Stimulated activated CD8-positive, alpha-beta memory T cell treated with anti-CD3 and anti-CD28 coated beads, Interleukin-7, amount 100 ng/mL, for 24 hours (primary cell): ENCODE measurements at places on chromosomes 3 and 15.

- DNase-seq = no peak
Observed at GRCh38 chr3:52146811-52147210, 7.4 kb downstream of the POC1A start.

DNA sequence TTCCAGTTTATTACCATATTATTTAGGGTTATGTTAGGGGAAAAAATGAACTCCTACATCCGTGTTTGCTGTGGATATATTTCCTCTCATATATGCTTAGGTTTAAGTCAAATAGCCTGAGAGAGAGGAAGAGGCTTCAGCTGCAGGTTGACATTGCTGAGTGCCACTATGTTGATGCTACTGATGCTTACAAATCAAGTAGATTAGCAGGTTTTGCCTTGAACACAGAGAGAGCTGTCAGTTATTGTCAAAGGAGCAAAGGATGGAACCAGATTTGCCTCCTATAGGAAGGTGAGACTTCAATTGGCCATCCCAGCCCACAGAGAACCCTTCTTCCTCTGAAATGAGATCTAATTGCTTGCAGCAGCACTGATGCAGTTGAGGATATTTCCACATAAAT lies 339.2 kb downstream of the CADM2 start:
- no peak for DNase-seq

GRCh38 chr3:152879130-152879789 lies 44.3 kb downstream of the P2RY1 start:
- no peak for DNase-seq

- no peak for DNase-seq
Observed at GRCh38 chr15:83310521-83311456, 26.3 kb upstream of the BNC1 start.

- no peak for DNase-seq
Observed at GRCh38 chr15:101059381-101060341, 140.5 kb downstream of the LRRK1 start.

- no peak for DNase-seq
Observed at GRCh38 chr15:40867199-40867598, 6.8 kb downstream of the RHOV start.

GRCh38 chr3:23994244-23994569 lies 49.1 kb downstream of the NR1D2 start:
- DNase-seq = no peak

GRCh38 chr15:55683376-55683775 lies 59.6 kb downstream of the PRTG start:
- no peak for DNase-seq

DNA sequence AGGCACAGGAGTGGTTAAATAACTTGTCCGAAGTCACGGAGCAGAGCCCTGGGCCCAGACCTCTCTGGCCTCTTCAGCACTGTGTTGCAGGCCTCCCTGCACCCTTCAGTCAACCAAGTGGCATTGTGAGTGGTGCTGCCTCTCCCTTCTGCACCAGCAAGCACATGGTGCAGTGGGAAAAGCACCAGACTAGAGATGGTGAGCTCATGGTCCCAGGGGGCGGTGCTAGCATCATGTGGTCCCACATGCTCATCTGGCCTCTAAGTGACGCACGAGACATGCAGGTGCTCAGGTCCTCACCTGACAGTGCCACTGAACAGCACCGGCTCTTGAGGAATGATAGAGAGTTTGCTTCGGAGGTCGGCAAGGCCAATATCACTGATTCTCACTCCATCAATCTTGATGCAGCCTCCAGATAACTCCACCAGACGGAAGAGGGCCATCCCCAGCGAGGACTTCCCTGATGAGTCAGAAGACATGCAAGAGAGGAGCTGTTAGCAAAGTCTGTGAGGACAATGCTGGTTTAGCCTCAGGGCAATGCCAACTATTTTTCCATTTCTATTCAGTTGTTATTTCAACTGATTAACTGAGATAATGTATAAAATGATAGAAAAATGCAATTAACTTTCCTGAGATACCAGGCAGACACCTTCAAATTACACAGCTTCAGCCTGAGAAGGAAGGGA lies 53.1 kb upstream of the PARL start:
- DNase-seq = no peak

- no peak for DNase-seq
Observed at GRCh38 chr15:70855764-70856163, 1.8 kb upstream of the LARP6 start.

GRCh38 chr3:72903004-72903403 lies 15.2 kb downstream of the GXYLT2 start:
- DNase-seq = no peak

- DNase-seq = no peak
Observed at GRCh38 chr15:32790352-32790999, 72.7 kb downstream of the GREM1 start.

DNA sequence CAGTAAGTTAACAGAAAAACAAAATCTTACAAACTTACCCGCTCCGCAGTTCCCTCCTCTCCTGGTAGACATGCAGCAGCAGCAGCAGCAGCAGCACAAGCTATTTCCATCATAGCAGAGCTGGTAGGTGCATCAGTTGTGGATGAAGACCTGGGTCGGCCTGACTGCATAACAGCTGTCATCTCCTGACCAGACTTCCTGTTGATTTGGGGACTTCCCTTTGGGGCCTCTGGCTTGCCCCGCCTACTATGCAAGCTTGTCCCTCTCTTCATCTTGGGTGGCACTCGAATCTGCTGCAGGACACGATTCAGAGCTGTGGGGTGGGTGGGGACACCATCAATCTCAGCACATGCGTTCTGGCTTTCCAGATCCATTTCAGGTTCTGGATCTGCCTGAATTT lies 65.7 kb downstream of the TMCC1 start:
- DNase-seq = no peak

- DNase-seq = no peak
Observed at GRCh38 chr15:70579766-70580165, 183.6 kb downstream of the UACA start.

- DNase-seq = no peak
Observed at GRCh38 chr15:67156426-67156825, 91.0 kb downstream of the SMAD3 start.

DNA sequence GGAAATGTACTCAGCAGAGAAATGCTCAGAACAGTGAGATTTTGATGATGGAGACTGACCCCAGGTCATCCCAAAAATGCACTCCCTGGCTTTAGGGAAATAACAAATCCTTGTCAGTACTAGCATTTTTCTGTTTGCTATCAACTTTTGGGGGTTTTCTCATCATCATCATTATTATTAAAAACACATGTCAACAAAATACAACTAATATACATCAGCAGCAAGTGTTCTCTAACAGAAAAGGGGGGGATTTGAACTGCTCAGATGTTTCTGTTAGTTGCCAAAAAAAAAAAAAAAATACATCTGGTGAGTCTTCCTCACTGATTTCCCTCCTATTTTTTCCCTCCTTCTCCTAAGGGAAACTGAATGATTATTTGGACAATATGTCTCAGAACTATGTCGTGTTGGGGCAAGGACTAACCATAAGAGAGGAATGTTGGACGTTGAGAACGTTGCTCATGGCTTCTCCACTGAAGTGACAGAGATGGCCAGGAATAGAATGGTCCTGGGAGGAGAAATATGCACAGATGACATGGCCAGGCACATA lies 230.0 kb upstream of the MCTP2 start:
- DNase-seq = no peak

DNA sequence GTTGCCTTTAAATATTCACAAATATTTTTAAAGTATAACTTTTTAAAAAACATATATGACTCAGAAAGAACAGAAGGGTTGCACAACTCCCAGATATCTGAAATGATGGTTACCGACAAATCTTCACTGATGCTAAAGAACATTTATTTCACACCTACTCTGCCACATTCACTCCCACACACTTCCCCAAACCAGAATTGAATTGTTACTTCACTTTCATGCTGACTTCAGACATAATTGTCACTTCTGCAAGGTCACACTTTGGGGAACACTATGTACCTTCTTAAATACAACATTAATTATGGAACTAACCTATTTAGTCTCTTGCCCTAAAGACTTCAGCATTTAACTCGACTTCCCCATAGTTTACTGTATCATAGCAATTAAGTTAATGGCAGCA lies 795.1 kb downstream of the FHIT start:
- DNase-seq = no peak

GRCh38 chr15:67267440-67267839 lies 12.9 kb downstream of the IQCH start:
- DNase-seq = no peak

DNA sequence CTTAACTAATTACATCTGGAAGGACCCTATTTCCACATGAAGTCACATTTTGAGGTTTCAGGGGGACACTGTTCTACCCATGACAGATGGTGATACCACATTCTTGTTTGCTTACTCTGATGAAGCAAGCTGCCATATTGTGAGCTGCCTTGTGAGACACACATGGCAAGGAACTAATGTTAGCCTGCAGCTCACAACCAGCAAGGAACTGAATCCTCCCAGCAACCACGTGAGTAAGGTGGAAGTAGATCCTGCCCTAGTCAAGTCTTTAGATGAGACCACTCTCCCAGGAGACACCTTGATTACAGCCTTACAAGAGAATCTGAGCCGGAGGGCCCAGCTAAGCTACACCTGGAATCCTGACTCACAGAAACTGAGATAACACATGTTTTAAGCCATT lies 160.1 kb downstream of the PDE8A start:
- DNase-seq = no peak

GRCh38 chr3:150613709-150614480 lies 10.8 kb downstream of the SELENOT start:
- no peak for DNase-seq

DNA sequence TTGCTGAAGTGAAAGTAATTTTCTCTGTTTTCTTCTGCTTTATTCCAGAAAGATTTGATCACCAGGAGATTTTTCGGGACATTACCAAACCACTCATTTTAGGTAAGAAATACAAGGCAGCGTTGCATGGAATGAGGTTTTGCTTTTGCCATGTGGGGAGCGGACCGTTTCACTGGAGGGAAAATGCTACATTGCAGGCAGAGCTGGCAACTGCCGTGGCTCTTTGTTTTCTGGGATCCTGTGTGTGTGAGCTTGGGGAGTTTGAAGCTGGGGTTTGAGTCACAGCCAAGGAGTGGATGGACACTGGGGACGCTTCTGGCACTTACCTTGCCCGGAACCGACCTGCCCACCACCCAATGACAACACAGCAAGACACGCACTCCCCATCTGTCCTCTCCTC lies 109.9 kb downstream of the APBA2 start:
- DNase-seq = no peak

- DNase-seq = no peak
Observed at GRCh38 chr3:129023909-129024308, 22.8 kb downstream of the EFCC1 start.

GRCh38 chr15:69643476-69643875 lies 190.9 kb downstream of the RPLP1 start:
- DNase-seq = no peak

- no peak for DNase-seq
Observed at GRCh38 chr3:8256441-8257071, 245.1 kb upstream of the LMCD1 start.

DNA sequence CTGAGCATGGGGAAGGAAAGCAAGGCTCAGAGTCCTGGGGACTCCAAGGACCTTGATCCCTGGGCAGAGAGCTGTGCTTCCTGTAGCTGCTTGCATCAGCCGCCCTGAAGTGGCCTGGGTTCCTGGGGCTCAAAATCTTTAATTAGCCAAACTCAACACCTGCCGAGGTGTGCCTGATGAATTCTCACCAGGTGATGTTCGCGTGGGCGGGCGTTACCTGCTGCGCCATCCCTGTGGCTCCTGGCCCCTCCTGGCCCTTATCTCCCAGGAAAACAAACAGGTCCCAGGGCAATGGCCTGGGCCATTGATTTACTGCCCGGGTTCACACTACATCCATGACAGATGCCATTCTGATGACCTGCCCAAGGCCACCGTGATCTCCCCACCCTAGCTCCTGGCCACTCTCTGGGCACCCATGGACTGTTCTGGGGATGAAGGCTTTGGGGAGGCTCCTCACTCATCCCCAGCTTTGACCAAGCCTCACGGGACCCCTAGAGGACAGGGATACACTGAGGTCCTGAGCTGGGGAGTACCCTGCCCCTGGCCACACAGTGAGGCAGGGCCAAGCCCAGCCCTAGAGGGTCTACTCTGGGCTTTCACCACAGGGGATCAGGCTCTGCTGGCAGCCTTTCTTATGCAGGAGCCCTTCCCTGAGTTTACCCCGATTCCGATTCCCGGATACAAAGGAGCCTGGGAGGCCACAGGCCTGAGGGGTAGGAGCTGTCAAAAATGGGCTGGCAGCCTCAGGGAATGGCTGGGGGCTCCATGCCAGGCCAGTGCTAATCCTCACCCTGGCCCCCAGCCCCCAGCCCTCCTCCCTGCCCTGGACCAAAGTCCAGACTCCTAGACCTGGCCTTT lies 5.7 kb downstream of the SLC38A3 start:
- no peak for DNase-seq

DNA sequence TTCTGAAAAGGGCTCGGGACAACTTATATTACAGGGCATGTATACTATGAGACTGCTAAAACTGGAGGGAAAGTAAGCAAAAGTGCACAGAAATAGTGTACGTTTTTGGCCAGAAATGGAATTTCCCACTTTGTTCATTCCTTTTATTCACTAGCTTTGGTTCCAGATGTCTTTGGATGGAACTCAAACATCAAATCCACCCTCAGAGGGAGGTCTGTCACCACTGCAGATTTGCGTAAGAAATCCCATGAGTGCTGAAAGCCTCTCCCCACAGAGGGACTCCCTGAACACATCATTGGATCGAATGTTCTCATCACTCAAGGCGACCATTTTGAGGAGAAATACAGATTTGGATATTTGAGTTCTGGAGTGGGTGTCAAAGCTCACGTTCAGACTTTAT lies 71.6 kb downstream of the FEM1B start:
- no peak for DNase-seq

DNA sequence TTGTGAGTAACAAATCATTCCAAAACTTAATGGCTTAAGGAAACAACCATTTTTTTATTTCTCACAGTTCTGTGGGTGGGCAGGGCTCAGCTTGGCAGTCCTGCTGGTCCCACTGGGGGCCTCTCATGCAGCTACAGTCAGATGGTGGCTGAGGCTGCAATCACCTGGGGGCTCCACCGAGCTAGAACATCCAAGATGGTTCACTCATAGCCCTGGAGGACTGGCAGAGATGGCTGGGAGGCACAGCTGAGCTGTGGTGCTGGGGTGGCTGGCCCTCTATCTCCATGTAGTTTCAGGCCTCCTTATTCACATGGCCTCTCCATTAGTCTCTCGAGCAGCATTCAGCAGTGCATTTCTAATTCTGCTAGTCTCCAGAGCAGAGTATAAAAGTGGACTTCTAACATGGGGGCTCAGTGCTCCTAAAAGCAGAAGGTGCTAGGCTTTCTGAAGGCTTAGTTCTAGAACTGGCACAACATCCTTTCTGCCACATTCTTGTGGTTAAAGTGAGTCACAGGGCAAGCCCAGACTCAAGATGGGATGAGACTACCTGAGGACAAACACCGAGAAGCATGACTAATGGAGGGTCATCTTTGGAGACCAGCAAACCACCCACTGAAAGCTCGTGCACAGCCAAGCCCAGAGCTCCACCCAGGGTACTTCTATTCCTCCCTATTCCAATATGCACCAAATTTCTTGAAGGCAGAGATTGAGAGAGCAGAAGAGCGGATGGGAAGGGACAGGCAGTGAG lies 6.3 kb downstream of the CAV3 start:
- DNase-seq = no peak

- DNase-seq = no peak
Observed at GRCh38 chr3:127180859-127181258, 12.1 kb upstream of the PRR23E start.
